ENCODE measurements at places on chromosomes 1 and 21. TPM values are rescaled to one million over a fixed set of nuclear protein-coding genes. Genes with fewer than 3 reads are reported as not detected.

The TIE1 gene
- total RNA-seq: 0.18 TPM

The FMOD gene
- 1.1 TPM for total RNA-seq

The METTL25B gene
- 16.6 TPM for total RNA-seq

The S100A9 gene
- total RNA-seq: 0.38 TPM

The PLXNA2 gene
- total RNA-seq: 0.15 TPM

The OR2L3 gene
- total RNA-seq: not detected

The CD52 gene
- 82.3 TPM for total RNA-seq

The ZNF695 gene
- 0.29 TPM for total RNA-seq

The SLC1A7 gene
- not detected for total RNA-seq

The PGBD5 gene
- 0.10 TPM for total RNA-seq
